ENCODE measurements at places on chromosomes 3 and 15. TPM values are rescaled to one million over a fixed set of nuclear protein-coding genes. Genes with fewer than 3 reads are reported as not detected.

C2CD4B gene
- 65.3 TPM for total RNA-seq

CELSR3 gene
- 0.15 TPM for total RNA-seq

NMNAT3 gene
- total RNA-seq: 0.30 TPM

CCK gene
- total RNA-seq: not detected

MAP1A gene
- total RNA-seq: 0.65 TPM

KBTBD13 gene
- not detected for total RNA-seq

IQCF5 gene
- total RNA-seq: not detected

P2RY14 gene
- total RNA-seq: not detected

CEMIP gene
- 0.46 TPM for total RNA-seq

TMC3 gene
- not detected for total RNA-seq

VIPR1 gene
- 0.32 TPM for total RNA-seq

ADCY5 gene
- total RNA-seq: not detected

SLC12A8 gene
- total RNA-seq: 0.65 TPM

Measured in epithelial cell of umbilical artery (primary cell).